ENCODE measurements at places on chromosomes 7 and 10.
A peak's percentile ranks its signal among the peaks of the same experiment; 100 is the strongest.

GRCh38 chr7:106023369-106024322, 60.6 kb downstream of the CDHR3 start:
- no peak for DNase-seq

DNA sequence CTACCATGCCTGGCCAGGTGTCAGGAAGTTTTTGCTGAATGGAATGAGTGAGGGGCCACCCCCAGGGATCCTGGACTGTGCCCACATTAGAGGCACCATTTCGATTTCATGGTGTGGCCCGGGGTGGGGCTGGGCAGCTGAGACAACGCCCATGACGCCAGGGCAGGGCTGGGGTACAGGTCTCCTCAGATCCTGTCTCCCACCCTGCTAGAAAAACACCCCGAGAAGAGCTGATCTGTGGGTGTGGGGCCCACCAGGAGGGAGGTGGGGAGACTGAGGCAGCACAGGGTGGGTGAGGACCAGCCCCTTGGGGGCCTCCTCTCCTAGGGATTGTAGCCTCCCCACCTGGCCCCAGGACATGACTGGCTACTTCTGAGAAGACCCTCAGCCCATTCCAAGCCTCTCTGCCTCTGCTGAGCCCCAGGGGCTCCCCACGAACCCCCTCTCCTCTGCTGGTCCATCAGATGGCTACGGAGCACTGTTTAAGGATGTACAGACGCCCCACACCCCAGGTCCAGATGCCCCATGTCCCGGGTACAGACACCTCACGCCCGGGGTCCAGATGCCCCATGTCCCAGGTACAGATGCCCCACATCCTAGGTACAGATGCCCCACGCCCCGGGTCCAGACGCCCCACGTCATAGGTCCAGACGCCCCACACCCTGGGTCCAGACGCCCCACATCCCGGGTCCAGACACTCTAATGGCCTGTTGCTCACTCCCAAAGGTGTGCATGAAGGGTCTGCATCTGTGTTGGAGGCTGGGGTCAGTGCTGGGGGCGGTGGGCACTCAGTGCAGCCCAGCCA, 99.4 kb downstream of the MICALL2 start:
- no peak for DNase-seq

- no peak for DNase-seq
Observed at GRCh38 chr10:19929506-19930140, 113.4 kb downstream of the PLXDC2 start.

- no peak for DNase-seq
Observed at GRCh38 chr7:118312051-118312450, 87.5 kb downstream of the ANKRD7 start.

- peak; percentile 30 for DNase-seq
Observed at GRCh38 chr7:128833148-128833945, 3.1 kb downstream of the FLNC start.

DNA sequence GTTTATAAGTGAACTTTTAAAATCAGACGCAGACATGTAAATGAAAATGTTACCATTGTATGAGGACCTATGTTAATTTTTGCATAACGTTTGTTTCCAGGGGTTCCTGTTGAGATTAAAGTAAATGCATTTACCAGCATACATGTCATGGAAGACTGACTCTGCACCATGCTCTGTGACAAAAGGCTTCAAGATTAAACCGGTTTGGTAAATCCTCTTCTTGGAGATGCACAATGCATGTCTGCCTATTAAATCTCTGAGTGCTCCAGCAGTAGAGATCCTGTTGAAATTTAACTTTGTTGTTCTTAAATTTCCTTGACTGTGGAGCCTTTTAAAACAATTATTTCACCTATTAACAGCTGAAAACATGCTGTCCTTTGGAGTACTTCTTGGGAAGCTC, 36.5 kb upstream of the JAZF1 start:
- no peak for DNase-seq

GRCh38 chr7:142250705-142251104, 7.2 kb downstream of the PRSS58 start:
- no peak for DNase-seq

- no peak for DNase-seq
Observed at GRCh38 chr10:19683356-19683755, 132.9 kb upstream of the PLXDC2 start.
